ENCODE measurements at places on chromosomes 6 and 20.

- no peak for DNase-seq
Measured at GRCh38 chr20:37407573-37408002, 61.6 kb downstream of the SRC start.

GRCh38 chr6:98808541-98809210, 25.7 kb upstream of the POU3F2 start:
- no peak for DNase-seq

GRCh38 chr20:34129518-34130162, 17.6 kb upstream of the EIF2S2 start:
- peak; percentile 62 for DNase-seq

GRCh38 chr20:57126481-57127092, 139.9 kb downstream of the BMP7 start:
- no peak for DNase-seq

DNA sequence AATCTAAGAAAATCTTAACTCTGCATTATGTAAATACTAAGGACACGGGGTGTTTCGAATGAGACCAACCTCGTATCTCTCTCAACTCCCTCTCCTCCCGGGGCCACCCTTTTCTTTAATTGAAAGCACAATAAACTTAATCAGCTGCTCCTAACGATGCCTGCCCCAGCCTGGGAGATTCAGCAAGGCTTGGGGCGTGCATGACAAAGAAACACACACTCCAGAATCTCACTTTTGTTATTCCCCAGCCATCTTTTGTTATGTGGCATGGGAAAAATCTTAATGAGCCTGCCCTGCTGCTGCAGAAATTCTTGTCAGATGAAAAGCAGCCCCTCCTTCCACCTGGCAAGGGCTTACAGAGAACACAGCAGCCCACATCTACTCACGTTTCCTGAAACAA, 117.4 kb downstream of the TTLL2 start:
- peak; percentile 71 for DNase-seq

DNA sequence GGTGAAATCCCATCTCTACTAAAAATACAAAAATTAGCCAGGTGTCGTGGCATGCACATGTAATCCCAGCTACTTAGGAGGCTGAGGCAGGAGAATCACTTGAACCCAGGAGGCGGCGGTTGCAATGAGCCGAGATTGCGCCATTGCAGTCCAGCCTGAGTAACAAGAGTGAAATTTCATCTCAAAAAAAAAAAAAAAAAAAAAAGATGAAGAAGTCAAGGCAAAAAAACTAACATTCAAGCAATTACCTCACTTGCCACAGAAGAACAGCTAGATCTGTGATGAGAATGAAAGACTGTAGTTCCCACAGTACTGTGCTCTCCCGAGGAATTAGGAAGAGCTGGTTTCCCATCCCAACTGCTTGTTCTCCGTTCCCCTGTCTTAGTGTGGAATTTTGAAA, 144.7 kb upstream of the ECI2 start:
- no peak for DNase-seq

- no peak for DNase-seq
Measured at GRCh38 chr6:41344876-41345275, 9.5 kb downstream of the NCR2 start.

GRCh38 chr6:166277018-166277417, 31.2 kb downstream of the PRR18 start:
- no peak for DNase-seq

- DNase-seq = peak; percentile 98
Measured at GRCh38 chr6:25369433-25370177, 90.4 kb downstream of the CARMIL1 start.
